Kasumi-1 (cell line): ENCODE measurements at places on chromosomes 7 and 10.

GRCh38 chr7:36044101-36044892 lies 108.8 kb upstream of the EEPD1 start:
- no peak for DNase-seq

DNA sequence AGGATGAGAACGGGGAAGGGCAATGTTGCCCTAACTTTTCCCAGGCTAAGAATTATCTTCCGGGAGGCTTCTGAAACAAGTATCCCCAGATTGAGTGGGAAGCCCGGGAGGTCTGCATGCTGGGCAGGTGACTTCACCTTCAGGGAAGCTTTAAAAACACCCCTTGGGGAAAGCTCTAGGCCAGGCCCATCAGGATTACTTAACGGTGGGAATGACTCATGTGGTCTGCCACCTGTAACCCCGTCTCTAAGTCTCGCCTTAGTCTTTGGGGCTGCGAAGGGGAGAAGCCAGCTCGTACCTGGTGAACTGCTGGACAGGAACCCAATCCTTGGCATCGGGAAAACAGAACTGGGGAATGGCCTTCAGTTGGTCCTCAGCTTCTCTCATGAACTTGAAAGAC lies 80.1 kb upstream of the MKRN1 start:
- no peak for DNase-seq

DNA sequence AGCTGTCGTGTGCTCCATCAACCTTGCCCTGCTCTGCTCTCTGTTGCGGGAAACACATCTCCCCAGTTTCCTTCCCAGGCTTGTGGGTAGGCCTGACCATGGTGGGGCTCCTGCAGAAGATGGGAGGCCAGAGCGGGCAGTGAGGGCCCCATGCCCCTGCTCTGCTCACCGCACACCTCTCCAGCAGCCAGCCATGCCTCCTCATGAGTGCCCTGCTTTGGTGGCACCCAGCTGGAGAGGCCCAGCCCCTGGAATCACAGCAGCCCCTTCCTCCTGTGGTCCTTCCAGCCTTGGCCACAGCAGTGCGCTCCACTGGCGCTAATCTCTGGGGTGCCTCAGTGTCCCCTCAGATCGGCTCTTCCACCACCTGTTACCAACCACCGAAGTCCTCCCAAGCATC lies 4.2 kb upstream of the OPN4 start:
- no peak for DNase-seq

DNA sequence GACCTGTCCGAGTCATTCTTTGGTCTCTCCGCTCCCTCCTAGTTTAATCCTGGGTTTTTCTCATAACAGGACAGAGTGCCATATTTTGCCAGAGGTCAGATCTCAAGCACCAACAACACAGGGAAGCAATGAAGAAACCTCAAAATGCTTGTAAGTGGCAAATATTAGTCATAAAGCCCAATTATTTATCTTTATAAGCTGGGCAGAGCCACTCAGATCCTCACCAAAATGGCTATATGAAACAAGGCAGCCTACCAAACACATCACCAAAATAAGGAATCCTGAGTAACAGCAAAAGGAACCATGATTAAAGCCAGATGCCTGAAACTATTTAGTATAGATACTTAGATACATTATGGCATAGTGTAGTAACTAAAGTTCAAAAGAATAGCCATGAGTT lies 4.7 kb downstream of the ECD start:
- DNase-seq: no peak

GRCh38 chr10:14296065-14296709 lies 34.5 kb downstream of the FRMD4A start:
- DNase-seq: no peak

DNA sequence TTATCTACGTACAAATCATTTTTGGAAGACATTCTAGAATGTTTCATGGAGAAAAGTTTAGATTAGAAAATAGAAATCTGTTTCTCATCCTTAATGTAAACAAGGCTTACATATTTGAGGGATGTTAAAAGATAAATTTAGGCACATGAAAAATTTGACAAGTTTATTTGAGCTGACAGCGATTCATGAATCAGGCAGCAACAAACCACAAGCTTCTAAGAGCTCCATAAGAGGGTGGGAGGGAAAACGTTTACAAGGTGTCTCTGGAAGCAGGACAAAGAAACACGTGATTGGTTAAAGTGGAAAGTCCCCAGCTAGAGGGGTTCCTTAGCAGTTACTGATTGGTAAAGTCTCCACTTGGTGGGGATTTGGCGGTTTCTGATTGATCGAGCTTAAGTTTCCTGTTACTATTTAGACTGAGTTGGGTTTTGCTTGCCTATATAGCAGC lies 228.9 kb upstream of the PITRM1 start:
- DNase-seq: no peak
